ENCODE measurements at places on chromosomes 2 and 18. TPM values are rescaled to one million over a fixed set of nuclear protein-coding genes. Genes with fewer than 3 reads are reported as not detected.

SCYGR3 gene
- total RNA-seq, result not detected

- no peak for DNase-seq
- no peak overlapping the region for H3K27ac ChIP-seq
- H3K36me3 ChIP-seq, result no peaks in the 10 kb centered on the region
- H3K4me1 ChIP-seq, result no peaks in the 10 kb centered on the region
Measured at GRCh38 chr2:129192117-129192516, 787.3 kb upstream of the RAB6C start.

DNA sequence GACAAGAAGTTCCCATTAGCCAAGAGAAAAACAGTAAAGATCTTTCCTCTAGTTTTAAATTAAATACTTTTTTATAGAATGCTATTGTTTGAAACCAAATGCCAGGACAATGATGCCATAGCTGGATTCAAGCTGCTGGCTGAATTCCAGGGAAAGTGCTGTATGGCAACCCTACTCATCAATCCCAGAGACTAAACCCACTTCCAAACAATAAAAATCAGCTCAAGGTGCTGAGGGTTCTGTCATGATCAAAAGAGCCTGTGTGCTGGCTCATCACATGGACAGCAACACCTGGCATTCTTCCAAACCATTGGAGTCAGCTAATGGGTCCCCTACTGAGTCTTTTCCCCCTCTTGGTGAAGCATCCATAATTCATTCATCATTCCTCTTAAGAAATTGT lies 53.7 kb upstream of the PARD3B start:
- no peak overlapping the region for H3K27ac ChIP-seq
- H3K36me3 ChIP-seq, result no peaks in the 10 kb centered on the region
- H3K27me3 ChIP-seq, result no peaks in the 10 kb centered on the region
- peaks cover 18% of the 10 kb centered on the region for H3K4me1 ChIP-seq
- no peak for DNase-seq

SIX2 gene
- 6.6 TPM for total RNA-seq

DNA sequence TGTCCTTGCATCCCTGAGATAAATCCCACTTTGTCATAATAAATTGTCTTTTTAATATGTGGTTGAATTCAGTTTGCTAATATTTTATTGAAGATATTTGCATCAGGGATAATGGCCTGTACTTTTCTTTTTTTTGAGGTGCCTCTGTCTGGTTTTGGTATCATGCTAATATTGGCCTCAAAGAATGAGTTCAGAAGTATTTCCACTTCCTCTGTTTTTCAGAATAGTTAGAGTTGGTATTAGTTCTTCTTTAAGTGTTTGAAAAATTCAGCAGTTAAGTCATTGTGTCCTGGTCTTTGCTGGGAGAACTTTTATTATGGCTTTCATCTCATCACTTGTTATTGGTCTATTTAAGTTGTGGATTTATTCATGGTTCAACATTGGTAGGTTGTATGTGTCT lies 464.1 kb upstream of the CRIM1 start:
- no peak overlapping the region for H3K4me3 ChIP-seq
- no peak for DNase-seq
- no peaks in the 10 kb centered on the region for H3K4me1 ChIP-seq
- no peak overlapping the region for H3K27ac ChIP-seq
- H3K36me3 ChIP-seq, result no peaks in the 10 kb centered on the region
- no peaks in the 10 kb centered on the region for H3K27me3 ChIP-seq

PARD3B gene
- 25.7 TPM for total RNA-seq

DNA sequence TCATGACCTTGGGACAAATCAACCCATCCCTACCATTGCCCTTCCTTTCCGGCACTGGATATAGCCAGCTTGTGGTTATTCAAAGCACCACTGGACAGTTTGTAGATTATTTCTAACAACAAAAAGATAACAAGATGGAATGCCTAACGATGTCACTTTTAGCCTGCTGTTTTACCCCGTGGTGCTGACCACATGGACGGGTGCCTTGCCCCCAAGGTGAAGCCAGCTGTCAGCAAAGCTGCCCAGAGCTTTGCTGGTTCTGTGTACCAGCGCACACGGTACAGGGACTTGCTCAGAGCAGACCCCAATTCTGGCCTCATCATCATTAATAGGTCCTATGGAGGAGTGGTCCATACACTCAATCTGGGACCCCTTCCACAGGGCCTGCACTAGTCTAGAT lies 118.2 kb downstream of the MTCL1 start:
- no peak overlapping the region for H3K4me3 ChIP-seq
- H3K27ac ChIP-seq, result no peak overlapping the region
- no peak for DNase-seq
- no peaks in the 10 kb centered on the region for H3K4me1 ChIP-seq
- no peaks in the 10 kb centered on the region for H3K27me3 ChIP-seq
- H3K36me3 ChIP-seq, result no peaks in the 10 kb centered on the region

- H3K36me3 ChIP-seq, result peaks cover 19% of the 10 kb centered on the region
- H3K27ac ChIP-seq, result no peak overlapping the region
- H3K4me3 ChIP-seq, result no peak overlapping the region
Measured at GRCh38 chr2:10796703-10797102, 15.9 kb downstream of the PDIA6 start.

DNA sequence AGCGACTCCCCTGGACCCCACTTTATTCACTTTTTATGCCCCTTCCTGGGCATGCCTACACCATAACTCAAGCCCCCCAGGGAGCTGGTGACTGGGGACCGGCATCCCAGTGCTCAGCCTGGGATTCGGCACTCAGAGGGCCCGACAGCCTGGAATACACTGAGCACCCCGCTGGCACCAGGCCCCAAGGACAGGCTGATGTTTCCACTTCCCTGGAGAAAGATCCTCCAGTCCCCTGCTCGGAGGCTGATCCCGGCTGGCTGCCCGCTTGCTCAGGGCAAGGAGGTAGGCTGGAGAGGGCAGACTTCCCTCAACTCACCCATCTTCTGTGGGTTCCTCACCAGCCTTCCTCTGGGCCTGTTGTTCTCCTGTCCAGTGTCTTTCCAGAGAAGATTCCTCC lies 36.6 kb downstream of the ODC1 start:
- H3K36me3 ChIP-seq, result no peaks in the 10 kb centered on the region
- peaks cover 21% of the 10 kb centered on the region for H3K4me1 ChIP-seq
- no peak overlapping the region for H3K27ac ChIP-seq
- no peak overlapping the region for H3K4me3 ChIP-seq
- no peaks in the 10 kb centered on the region for H3K27me3 ChIP-seq
- no peak for DNase-seq
